EH (cell line): ENCODE measurements at places on chromosomes 6 and 20.

DNA sequence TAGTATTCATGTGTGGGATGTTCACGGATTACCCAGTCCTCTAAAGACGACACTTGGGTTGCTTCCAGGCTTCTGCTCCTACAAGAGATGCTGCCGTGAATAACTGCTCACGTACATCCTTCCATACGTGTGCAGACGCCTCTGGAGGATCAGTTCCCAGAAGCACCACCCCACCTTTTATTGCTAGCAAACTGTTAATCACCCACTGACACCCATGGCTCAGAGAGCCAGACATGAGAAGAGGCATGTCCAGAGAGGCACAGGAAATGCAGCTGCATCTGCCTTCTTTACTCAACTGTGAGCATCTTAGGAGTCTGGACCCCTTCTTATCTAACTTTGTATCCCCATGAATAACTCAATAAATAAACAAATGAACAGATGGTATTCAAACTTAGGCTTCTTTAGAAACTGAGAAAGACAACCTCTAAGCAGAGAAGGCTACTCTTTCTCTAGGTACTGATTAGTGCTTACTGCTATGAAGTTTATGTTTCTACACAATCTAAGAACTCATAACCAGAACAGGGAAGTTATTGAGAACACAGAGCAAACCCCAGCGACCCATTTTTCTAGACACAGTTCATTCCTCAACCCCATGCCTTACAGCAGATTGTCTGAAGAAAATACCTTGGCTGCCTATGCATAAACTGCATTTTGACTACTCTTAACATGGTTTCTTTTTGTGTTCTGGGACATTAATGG is 228.7 kb upstream of the RREB1 start:
- peak; percentile 31 for DNase-seq

DNA sequence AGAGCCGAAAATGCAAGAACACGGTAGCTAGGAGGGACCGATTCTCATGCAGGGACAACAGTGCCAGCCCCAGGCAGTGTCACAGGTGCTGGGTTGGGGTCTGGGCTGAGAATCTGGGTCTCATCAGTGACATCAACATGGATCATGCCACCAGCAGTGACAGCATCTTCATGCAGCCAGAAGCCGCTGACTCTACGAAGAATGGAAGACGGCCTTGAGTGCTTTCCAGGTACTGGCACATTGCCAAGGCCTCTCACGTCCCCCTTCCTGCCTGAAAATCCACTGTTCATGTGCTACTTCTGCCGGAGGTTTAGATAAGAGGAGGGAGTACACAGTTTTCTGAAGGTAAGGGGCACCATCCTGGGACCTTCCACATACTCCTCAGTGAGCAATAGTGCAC is 141.1 kb upstream of the FOXQ1 start:
- DNase-seq: no peak

DNA sequence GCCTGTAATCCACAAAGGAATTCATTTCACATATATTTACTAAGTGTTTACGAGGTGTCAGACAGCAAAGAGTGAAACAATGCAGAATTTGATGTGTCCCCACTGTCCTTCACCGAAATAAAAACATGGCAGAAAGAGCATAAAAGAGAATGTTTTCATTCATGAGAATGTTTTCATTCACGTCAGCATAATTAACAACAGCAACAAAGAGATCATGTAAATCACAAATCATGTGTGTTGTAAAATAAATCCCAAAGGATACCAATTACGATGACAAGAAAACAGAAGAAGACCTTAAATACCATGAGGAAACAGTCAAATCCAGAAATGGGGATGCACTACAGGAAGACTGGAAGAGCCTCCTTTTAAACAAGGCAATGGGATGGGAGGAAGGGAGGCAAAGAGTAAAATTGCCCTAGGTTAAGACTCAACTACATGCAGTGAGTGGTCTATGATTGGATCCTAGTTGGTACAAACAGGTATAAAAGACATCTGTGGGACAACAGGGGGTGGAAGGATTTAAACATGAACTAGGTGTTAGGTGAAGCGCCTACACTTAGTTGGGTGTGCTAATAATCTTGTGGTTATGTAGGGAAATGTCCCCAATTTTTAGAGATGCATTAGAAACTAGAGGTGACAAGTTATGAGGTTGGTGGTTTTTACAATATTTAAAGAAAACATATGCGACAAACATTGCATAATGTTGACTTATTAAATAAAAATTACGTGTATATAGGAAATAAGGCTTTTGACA is 1.5 kb downstream of the ZSCAN31 start:
- DNase-seq: no peak

- peak; percentile 25 for DNase-seq
Observed at GRCh38 chr6:147434516-147434915, 74.0 kb upstream of the SAMD5 start.

GRCh38 chr6:78670802-78671201 is 196.5 kb upstream of the IRAK1BP1 start:
- DNase-seq: no peak

DNA sequence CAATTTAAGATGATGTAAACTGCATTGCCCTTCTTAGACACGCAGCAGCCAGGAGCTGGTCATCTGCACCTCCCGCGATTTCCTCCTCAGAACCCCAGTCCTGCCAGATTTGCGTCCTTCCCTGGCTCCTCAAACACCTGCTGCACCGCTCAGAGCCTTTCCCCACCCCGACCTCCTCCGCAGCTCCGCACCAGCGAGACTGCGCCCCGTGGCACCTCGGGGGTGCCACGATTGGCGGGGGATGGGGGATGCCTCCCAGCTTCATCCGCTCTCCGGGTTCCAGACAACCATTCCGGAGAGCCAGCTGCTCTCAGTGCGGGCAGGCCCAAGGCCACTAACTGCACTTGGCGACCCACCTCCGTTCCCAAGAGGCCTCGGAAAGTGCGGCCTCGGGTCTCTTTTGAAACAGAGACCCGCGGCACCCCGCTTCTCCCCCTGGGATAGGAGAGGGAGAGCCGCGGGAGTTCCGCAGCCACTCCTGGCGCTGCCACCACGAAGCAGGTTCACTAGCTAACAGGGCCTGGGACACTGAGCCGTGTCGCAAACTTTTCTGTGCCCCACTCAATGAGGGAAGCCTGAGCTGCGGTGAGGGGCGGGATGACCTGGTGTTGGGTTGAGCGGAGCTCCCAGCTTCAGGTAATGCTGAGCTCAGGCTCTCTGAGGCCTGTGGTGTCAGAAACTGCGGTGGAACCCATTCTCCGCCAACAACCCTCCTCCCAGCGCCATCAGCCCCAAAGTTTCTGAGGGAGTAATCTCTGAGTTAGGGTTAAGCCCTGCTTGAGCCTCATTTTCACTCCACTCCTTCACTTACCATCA is 7.3 kb upstream of the TFAP2A start:
- DNase-seq: no peak

DNA sequence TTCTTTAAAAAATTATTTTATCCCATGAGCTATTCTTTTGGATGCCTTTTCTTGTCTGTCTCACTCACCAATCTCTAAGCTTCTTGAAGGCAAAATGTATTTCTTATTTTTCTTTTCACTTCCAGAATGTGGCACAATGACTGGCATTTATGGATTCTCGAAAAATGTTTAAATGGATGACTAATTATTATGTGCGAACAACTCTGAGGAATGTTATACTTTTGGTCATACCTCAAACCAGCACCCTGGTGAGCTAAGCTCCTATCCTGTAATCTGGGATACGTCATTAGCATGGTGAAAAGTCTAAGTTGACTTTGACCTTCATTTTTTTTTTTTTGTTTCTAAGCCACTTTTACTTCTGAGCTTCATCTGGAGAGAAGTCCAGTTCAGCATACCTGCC is 214.0 kb upstream of the CEP162 start:
- DNase-seq: no peak
